Prostate gland (tissue), 2 donors: ENCODE measurements at places on chromosomes 1 and 21.

GRCh38 chr1:243595527-243596210 lies 254.4 kb downstream of the AKT3 start:
- no peaks in the 10 kb centered on the region for H3K27me3 ChIP-seq
- no peak overlapping the region for H3K4me3 ChIP-seq
- no peak for DNase-seq
- H3K4me1 ChIP-seq = no peaks in the 10 kb centered on the region
- H3K27ac ChIP-seq = no peak overlapping the region

- H3K27me3 ChIP-seq = no peaks in the 10 kb centered on the region
- H3K36me3 ChIP-seq = no peaks in the 10 kb centered on the region
- peak; percentile 89 for DNase-seq
- peak within 1 kb of the TSS; percentile 95 for H3K27ac ChIP-seq
- no peaks in the 10 kb centered on the region for H3K4me1 ChIP-seq
Measured at GRCh38 chr1:56578963-56579875, at the start of gene PLPP3. PLPP3 (minus strand) TSS chr1:56579563; CDS start chr1:56579016, 547 bp downstream.

GRCh38 chr1:1020415-1021009 lies 592 bp downstream of the AGRN start:
- H3K4me1 ChIP-seq = peaks cover 17% of the 10 kb centered on the region
- H3K27ac ChIP-seq = peak overlapping the region; percentile 47
- no peak for DNase-seq
- no peaks in the 10 kb centered on the region for H3K36me3 ChIP-seq

- H3K27me3 ChIP-seq = no peaks in the 10 kb centered on the region
- DNase-seq = no peak
- no peak overlapping the region for H3K27ac ChIP-seq
- H3K4me3 ChIP-seq = no peak overlapping the region
- H3K4me1 ChIP-seq = no peaks in the 10 kb centered on the region
Measured at GRCh38 chr1:159421821-159422220, 10.2 kb upstream of the OR10J4 start.

- H3K27me3 ChIP-seq = no peaks in the 10 kb centered on the region
- H3K4me3 ChIP-seq = no peak overlapping the region
- no peak overlapping the region for H3K27ac ChIP-seq
- no peaks in the 10 kb centered on the region for H3K4me1 ChIP-seq
Measured at GRCh38 chr1:205928317-205928716, 14.9 kb downstream of the SLC26A9 start.
